HFFc6 (cell line): ENCODE measurements at places on chromosomes 7 and 10. TPM values are rescaled to one million over a fixed set of nuclear protein-coding genes. Genes with fewer than 3 reads are reported as not detected.

Gene MYH16
- total RNA-seq, result not detected in 3 replicates

Gene AMZ1
- 7.2 to 12.4 TPM (median 11.3 TPM) in 3 replicates for total RNA-seq

Gene FGL2
- total RNA-seq, result not detected in 3 replicates

Gene CNNM1
- 3.2 to 4.4 TPM (median 3.7 TPM) in 3 replicates for total RNA-seq

Gene PODXL
- 8.3 to 20.0 TPM (median 13.9 TPM) in 3 replicates for total RNA-seq

Gene ZNF680
- 3.5 to 4.8 TPM (median 3.6 TPM) in 3 replicates for total RNA-seq

Gene PTF1A
- not detected in 3 replicates for total RNA-seq

Gene LEP
- total RNA-seq, result not detected in 3 replicates

Gene CFAP69
- 0.77 to 1.5 TPM (median 1.5 TPM) in 3 replicates for total RNA-seq

Gene THSD7A
- not detected in 2 replicates for total RNA-seq

GRCh38 chr10:132670546-132671227 lies 115.3 kb downstream of the NKX6-2 start:
- H3K36me3 ChIP-seq, result peaks cover 30% of the 10 kb centered on the region
- peaks cover 4% of the 10 kb centered on the region for H3K27me3 ChIP-seq
- no peak overlapping the region for H3K4me3 ChIP-seq
- DNase-seq, result no peak

DNA sequence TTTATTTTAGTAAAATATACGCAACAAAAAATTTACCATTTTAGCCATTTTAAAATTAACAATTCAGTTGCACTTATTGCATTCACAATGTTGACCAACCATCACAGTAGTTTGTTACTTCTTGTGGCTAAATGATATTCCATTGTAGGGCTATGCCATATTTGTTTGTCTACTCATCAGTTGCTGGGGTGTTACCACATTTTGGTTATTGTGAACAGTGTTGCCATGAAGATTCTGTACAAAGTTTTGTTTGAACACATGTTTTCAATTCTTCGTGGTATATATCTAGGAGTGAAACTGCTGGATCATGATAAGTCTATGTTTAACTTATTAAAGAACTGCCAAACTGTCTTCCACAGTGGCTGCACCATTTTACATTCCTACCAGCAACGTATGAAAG lies 46.3 kb upstream of the ZNF365 start:
- no peak overlapping the region for H3K27ac ChIP-seq
- H3K27me3 ChIP-seq, result peaks cover 4% of the 10 kb centered on the region
- peaks cover 21% of the 10 kb centered on the region for H3K36me3 ChIP-seq
- peak; percentile 35 for DNase-seq

DNA sequence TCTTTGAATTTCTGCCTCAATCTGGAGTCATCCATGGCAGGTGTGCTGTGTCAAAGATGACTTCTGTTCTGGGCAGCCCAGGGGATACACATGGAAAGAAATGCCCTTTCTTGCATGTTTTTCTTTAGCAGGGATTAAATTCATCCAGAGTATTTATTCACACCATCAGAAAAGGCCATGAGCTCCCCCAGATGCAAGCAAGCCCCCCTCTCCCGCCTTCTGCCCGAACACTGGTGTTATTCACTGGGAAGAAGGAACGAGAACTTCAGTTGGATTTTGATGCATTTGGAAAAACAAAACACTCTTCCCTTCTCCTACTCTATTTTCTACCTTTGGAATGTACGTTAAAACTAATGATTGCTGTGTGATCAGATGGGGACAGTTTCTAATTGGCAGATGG lies 1.4 kb downstream of the PLPP4 start:
- H3K27me3 ChIP-seq, result peaks cover 3% of the 10 kb centered on the region; the same call in 1 of the 2 replicates
- peak overlapping the region; percentile 81; the same call in 1 of the 2 replicates for H3K27ac ChIP-seq
- H3K4me1 ChIP-seq, result peaks cover 79% of the 10 kb centered on the region
- H3K36me3 ChIP-seq, result no peaks in the 10 kb centered on the region
- DNase-seq, result no peak
- peak overlapping the region; percentile 87 for H3K4me3 ChIP-seq

DNA sequence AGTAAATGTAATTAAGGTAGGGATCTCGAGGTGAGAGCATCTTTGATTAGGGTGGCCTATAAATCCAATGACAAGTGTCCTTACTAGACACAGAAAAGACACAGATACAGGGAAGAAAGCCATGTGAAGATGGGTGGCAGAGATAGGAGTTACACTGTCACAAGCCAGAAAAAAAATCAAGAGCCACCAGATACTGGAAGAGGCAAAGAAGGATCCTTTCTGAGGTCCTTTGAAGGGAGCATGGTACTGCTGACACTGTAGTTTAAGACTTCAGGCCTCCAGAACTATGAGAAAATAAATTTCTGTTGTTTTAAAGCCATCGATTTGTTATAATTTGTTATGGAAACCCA lies 56.6 kb downstream of the MKLN1 start:
- no peaks in the 10 kb centered on the region; the same call in 1 of the 2 replicates for H3K27me3 ChIP-seq
- H3K4me3 ChIP-seq, result no peak overlapping the region
- peak overlapping the region; percentile 29; the same call in 1 of the 2 replicates for H3K27ac ChIP-seq
- H3K36me3 ChIP-seq, result peaks cover 18% of the 10 kb centered on the region; the same call in 1 of the 2 replicates

- 0 out of 2 replicates have a peak overlapping the region, but pooled peaks have one; percentile 15 for H3K4me3 ChIP-seq
- no peaks in the 10 kb centered on the region for H3K4me1 ChIP-seq
- H3K36me3 ChIP-seq, result no peaks in the 10 kb centered on the region
- H3K27ac ChIP-seq, result no peak overlapping the region
- DNase-seq, result no peak
- peaks cover 46% of the 10 kb centered on the region for H3K27me3 ChIP-seq
Measured at GRCh38 chr10:117137031-117137910, 799 bp downstream of the VAX1 start.

DNA sequence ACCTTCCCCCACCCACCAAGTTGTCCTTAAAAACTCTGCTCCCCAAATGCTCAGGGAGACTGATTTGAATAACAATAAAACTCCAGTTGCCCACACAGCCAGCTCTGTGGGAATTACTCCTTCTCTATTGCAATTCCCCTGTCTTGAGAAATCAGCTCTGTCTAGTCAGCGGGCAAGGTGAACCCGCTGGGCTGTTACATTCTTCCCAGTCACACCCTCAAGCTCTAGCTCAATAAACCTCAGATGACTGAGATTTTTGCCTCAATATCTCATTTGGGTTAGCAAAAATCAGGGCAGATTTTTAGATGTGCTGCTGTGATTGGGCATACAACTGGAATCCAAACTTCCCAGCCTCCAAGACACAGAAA lies 32.9 kb downstream of the SVOPL start:
- no peak for DNase-seq
- no peak overlapping the region for H3K4me3 ChIP-seq
- H3K27me3 ChIP-seq, result peaks cover 6% of the 10 kb centered on the region
- H3K27ac ChIP-seq, result no peak overlapping the region

GRCh38 chr10:95531058-95531809 lies 29.9 kb downstream of the SORBS1 start:
- H3K27me3 ChIP-seq, result peaks cover 7% of the 10 kb centered on the region
- no peaks in the 10 kb centered on the region for H3K4me1 ChIP-seq
- H3K4me3 ChIP-seq, result no peak overlapping the region
- no peak for DNase-seq
- no peak overlapping the region for H3K27ac ChIP-seq

DNA sequence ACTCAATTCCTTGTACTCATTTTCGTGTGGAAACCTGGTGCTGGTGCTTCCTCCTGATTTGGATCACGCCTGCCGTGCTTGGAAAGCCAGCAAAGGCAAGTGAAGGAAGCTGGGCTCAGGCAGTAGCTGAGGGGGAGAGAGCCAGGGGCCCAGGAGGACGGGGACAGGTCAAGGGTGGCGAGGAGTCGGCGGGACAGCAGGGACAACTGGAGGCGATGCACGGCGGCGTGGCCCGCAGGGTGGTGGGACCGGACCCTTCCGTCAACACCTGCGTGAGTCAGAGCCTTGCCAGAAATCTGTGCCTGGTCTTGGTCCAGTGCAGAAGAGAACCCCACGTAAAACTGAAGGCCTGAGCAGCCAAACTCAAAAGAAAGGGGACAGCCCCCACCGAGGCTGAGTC lies 309.7 kb upstream of the SHH start:
- DNase-seq, result no peak
- H3K4me3 ChIP-seq, result no peak overlapping the region
- no peak overlapping the region for H3K27ac ChIP-seq
- H3K4me1 ChIP-seq, result no peaks in the 10 kb centered on the region
- peaks cover 5% of the 10 kb centered on the region; the same call in 1 of the 2 replicates for H3K36me3 ChIP-seq
- H3K27me3 ChIP-seq, result peaks cover 4% of the 10 kb centered on the region

GRCh38 chr7:149688836-149689235 lies 84.6 kb downstream of the ZNF467 start:
- no peak overlapping the region for H3K27ac ChIP-seq
- H3K36me3 ChIP-seq, result no peaks in the 10 kb centered on the region
- H3K4me1 ChIP-seq, result peaks cover 11% of the 10 kb centered on the region; the same call in 1 of the 2 replicates

- H3K4me3 ChIP-seq, result no peak overlapping the region
- peaks cover 2% of the 10 kb centered on the region; the same call in 1 of the 2 replicates for H3K27me3 ChIP-seq
- DNase-seq, result no peak
- no peaks in the 10 kb centered on the region for H3K4me1 ChIP-seq
Measured at GRCh38 chr10:121526801-121527221, 71.4 kb downstream of the FGFR2 start.

GRCh38 chr10:128296253-128297007 lies 170.2 kb upstream of the MKI67 start:
- no peak for DNase-seq
- no peaks in the 10 kb centered on the region for H3K36me3 ChIP-seq
- H3K4me1 ChIP-seq, result no peaks in the 10 kb centered on the region
- H3K27me3 ChIP-seq, result no peaks in the 10 kb centered on the region

GRCh38 chr10:15181576-15182156 lies 13.2 kb upstream of the NMT2 start:
- H3K4me1 ChIP-seq, result peaks cover 15% of the 10 kb centered on the region
- peaks cover 5% of the 10 kb centered on the region for H3K27me3 ChIP-seq
- DNase-seq, result no peak
- H3K27ac ChIP-seq, result no peak overlapping the region

- H3K4me3 ChIP-seq, result no peak overlapping the region; the same call in 1 of the 2 replicates
- peaks cover 13% of the 10 kb centered on the region for H3K4me1 ChIP-seq
- peaks cover 6% of the 10 kb centered on the region; the same call in 1 of the 2 replicates for H3K36me3 ChIP-seq
- H3K27ac ChIP-seq, result no peak overlapping the region
Measured at GRCh38 chr7:43838201-43838658, 31.1 kb downstream of the MRPS24 start.

GRCh38 chr10:129706523-129706922 lies 239.5 kb downstream of the MGMT start:
- H3K4me3 ChIP-seq, result no peak overlapping the region
- H3K4me1 ChIP-seq, result no peaks in the 10 kb centered on the region
- no peak overlapping the region for H3K27ac ChIP-seq
- no peaks in the 10 kb centered on the region; the same call in 1 of the 2 replicates for H3K27me3 ChIP-seq

- no peak overlapping the region; the same call in 1 of the 2 replicates for H3K4me3 ChIP-seq
- no peaks in the 10 kb centered on the region for H3K36me3 ChIP-seq
- peak; percentile 40 for DNase-seq
- H3K4me1 ChIP-seq, result peaks cover 29% of the 10 kb centered on the region
- peaks cover 17% of the 10 kb centered on the region for H3K27me3 ChIP-seq
Measured at GRCh38 chr10:112307358-112308124, 24.3 kb downstream of the TECTB start.

DNA sequence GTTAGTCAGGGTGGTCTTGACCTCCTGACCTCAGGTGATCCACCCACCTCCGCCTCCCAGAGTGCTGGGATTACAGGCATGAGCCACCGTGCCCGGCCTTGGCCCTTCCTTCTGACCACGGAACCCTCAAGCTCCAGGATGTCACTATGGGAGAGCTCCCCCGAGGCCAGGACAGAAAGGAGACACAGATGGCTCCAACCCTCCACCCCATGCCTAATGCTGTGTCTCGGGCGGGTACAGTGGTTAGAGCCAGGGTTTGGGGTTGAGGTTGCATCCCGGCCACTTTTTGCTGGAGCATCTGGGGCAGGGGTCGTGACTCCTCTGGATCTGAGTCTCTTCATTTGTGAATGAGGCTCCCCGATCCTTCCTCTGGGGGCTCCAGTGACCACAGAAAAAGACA lies 8.1 kb downstream of the MYL10 start:
- no peak overlapping the region for H3K4me3 ChIP-seq
- no peak for DNase-seq
- no peak overlapping the region for H3K27ac ChIP-seq
- H3K4me1 ChIP-seq, result peaks cover 34% of the 10 kb centered on the region
- H3K27me3 ChIP-seq, result peaks cover 2% of the 10 kb centered on the region

GRCh38 chr7:80967071-80967916 lies 48.4 kb upstream of the SEMA3C start:
- no peaks in the 10 kb centered on the region for H3K27me3 ChIP-seq
- DNase-seq, result no peak
- H3K4me1 ChIP-seq, result peaks cover 7% of the 10 kb centered on the region; the same call in 1 of the 2 replicates
